ENCODE measurements at places on chromosomes 12 and 14.
A peak's percentile ranks its signal among the peaks of the same experiment; 100 is the strongest.

DNA sequence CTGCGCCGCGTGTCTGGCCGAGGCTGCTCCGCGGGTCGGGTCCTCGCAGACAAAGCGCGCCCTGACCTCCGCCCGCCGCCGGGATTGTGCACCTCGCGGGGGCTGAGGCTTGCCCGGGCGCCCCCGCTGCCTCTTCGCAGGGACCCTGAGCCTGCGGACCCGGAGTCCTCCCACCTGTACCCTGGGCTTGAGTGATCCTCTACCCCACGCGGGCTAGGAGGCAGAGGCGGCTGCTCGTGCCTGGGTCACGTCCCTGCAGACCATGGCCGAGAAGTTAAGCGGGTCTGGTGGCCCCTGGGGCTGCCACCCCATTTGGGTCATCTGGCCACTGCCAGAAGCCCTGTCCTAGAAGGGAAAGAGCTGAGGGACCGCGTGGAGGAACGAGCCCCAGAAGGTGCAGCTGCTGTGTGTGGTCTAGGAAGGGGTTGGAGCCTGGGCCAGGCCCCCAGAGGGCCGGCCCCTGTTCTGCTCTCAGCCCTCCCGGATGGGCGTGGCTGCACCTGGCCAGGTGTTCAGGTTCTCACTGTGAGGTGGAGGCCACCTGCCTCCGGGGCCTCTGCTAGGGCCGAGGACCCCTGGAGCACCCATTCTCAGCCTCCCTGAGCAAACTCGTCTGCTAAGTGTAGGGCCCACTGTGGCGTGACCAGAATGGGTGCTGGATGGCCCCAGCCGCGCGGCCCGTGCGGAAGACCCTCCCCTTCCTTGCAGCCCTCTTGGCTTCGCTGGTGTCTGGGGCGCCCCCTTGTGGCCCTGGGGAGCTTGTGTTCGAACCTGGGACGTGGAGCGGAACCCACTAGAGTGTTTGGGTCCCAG, 49.6 kb downstream of the LRCOL1 start:
- peak; percentile 76 for DNase-seq

- DNase-seq = no peak
Observed at GRCh38 chr14:66444271-66444927, 41.8 kb upstream of the CCDC196 start.

DNA sequence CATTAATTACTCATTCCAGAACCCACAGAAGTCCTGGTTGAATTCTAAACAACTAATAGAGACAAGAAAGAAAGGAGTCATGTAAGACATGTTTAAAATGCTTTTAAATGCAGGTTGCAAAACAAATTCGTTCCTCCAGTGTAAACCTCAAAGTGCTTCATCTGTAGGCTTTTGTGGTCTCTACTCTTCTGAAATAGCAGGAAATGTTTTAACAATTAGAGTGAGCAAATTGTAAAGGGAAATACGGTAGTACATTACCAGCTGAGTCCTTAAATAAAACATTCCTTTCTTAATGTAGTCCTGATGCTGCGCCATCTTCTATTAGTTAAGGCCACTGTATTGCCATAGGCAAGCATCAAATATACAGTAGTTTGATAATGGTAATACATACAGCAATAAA, 1934.2 kb upstream of the SEL1L start:
- no peak for DNase-seq

- no peak for DNase-seq
Observed at GRCh38 chr12:50926415-50926814, 25.9 kb upstream of the HIGD1C start.

DNA sequence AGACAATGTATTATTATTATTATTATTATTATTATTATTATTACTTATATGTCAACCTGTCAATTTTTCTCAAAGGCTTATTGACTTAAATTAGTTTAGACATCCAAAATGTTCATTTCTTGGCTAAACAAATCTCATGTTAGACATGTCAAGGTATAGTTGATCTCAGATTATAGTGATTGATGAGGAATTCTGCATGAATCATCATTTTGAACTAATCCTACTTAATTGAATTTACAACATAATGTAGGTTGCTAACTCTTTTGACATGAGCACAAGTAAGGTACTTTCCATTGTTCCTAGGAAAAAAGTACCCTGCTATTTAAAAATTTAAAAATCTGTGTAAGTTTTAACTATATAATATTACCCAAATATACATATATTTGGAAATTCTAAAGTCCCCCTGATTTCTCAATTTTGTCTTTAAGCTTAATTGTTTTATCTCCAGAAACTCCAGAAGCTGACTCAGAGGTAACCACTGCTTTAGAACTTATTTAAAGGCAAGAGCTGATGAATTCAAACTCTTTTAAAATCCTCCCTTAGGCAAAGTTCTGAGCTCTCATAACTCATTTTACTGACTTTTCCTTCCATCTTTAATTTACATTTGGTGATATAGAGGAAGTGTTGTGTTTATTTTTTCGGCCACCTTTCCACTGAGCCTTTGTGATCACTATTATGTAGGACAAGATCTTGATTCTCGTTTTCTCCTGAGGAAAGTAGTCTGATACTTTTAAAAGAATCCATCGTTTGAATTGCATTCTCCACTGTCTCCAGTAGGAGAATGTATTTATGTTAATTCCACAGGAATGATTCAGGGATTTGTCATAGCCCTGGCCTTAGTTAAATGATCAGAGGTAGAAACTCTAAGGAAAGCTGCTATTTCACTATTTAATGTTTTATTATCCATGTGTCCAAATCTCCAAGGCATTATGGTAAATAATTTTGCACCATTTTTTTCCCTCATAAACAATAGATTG, 1304.5 kb downstream of the AACS start:
- no peak for DNase-seq

DNA sequence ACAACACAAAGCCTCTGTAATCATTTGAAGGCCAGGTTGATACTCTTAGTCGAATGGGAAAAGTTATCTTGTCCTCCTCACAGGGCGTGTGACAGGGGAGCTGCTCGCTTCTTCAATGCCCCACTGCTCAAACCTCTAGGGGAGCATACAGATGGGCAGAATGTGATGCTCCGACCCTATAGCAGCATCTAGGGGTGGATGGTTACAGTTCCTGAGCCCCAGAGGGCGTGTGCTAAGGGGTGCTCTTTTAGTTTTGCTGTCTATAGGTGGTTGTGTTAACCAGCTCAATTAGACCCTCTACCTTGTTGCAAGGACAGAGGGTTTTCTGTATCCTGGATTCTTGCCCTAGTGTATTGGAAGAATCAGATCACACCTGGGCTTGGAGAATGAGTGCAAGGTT, 47.8 kb downstream of the HSD17B6 start:
- no peak for DNase-seq

DNA sequence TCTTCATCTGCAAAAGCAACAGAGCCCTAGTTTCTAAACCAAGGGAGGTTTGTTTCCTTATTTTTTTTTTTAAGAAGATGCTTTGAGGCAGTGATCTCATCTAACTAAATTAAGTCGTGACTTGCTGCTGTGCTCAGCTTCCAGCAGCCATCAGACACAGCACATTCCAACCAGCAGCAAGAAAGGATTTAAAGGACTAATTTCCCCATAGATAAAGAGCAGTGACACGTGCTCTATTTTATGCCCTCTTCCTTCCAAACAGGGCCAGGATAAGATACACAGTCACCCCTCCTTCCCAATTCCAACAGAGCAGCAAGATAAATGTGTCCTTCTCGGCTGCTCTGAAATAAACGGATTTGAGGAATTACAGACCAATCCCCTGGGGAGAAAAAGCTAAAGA, 81.7 kb downstream of the PRKAB1 start:
- no peak for DNase-seq

DNA sequence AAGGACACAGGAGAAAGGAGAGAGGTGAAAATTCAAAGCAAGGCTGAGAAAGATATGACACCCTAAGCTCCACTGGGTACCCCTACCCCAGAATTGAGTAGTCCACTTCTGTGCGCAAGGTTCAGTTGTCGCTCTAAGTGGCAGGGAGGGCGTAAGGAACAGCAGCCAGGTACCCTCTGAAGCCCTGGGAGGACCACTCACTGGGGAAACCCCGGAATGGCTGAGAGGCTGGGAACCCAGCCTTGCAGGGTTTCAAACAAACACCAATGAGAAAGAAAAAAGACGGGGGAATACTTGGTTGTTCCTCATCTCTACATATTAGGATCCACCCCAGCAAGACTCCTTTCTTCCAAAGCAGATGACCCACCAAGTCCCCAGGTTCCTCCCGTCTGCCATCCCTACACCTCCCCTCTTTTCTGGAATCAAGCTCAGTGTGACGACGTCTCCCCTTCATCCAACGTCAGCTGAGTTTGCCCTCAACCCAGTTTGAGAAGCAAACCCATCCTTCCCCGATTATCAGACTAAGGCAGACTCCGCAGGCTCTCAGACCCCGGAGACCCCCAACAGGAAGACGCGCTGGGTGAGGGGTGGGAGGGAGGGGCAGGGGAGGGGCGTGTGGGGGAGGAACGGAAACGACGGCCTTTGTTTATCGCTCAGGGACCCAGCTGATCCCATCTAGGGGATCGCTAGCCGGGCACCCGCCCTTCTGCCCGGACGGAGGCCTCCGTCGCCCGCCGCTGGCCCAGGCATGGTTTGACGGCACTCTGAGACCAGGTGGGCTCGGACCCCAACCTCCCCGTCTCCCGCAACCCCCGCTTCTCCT, 795 bp downstream of the LMBR1L start:
- no peak for DNase-seq

DNA sequence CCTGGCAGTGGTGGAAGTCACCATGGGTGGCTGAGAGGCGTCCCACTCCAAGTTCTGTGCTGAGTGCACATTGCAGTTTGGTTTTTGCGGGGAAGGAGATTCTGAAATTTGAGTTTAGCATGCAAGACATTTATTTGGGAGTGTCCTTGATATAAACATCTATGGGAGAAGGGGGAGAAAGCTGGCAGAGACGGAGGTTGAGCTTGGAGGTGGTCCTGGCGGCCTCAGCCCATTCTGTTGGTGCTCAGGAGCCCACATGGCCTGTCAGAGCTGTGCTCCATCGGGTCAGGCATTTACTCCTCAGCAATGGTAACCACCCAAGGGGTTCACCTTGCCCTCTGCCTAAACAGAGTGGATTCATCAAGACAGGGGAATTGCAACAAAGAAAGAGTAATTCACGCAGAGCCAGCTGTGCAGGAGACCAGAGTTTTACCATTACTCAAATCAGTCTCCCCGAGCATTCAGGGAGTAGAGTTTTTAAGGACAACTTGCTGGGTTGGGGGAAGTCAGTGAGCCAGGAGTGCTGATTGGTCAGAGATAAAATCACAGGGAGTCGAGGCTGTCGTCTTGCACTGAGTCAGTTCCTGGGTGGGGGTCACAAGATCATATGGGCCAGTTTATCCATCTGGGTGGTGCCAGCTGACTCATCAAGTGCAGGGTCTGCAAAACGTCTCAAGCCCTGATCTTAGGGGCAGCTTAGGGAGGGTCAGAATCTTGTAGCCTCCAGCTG, 323.3 kb upstream of the TMEM132C start:
- DNase-seq = no peak

- DNase-seq = no peak
Observed at GRCh38 chr14:101598159-101598558, 36.9 kb downstream of the DIO3 start.

DNA sequence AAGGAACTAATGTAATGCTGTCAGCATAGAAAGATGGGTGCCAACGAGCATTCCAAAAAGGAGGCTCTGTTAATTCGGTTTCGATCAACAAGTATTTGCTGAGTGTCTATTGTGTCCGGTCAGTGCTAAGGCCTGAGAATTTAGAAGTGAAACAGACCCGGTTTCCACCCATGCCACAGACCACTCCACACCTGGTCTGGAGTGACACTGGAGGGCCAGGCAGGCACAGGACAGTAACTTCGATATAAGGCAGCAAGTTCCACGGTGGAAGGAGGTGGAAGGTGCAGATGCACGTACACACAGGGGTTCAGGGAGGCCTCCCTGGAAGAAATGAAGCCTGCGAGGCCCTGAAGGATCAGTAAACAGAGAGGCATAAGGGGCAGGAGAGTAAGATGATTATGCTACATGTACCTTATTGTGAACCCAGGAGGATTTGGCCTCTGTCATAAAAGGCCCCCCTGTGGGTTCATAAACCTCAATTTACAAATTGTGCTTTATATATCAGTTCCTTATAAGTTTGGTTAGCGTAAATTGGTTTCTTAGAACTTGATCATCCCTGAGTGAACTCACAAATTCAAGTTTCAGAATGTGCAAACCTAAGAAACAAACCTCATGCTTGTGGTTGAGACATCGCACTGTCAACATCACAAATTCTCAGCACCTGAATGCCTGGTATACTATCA, 25.9 kb downstream of the SSH1 start:
- DNase-seq = no peak

GRCh38 chr14:68779761-68780323, 13.0 kb downstream of the ZFP36L1 start:
- DNase-seq = no peak

DNA sequence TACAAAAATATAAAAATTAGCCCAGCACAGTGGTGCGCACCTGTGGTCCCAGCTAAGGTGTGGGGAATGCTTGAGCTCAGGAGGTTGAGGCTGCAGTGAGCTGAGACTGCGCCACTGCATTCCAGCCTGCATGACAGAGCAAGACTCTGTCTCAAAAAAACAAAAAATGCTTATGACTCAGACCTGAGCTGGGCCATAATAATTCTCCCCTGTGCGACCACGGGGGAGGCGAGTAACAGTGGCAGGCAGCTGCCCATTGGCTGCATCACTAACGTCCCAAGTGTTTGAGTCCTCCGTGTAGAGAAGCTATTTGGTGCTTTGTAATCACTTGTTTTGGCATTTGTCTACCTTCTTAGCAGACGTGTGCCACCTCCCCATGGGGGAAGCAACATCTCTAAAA, 24.9 kb downstream of the PSMC1 start:
- no peak for DNase-seq

DNA sequence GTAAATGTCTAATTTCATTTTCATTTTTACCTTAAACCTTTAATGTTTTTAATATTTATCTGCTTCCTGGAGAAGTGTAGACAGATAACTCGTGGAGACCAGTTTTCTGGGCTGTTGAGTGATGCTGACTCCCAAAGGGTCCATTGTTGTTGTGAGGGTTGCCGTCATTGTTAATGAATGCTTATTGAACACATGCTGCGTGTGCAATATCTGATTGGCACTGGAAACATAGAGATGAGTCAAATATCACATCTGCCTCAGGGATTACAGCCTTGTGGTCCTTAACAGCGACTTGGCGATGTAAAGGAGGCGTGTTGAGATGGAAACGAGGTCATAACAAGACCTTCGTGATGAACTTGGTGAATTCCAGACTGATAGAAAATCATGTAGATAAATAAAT, 85.9 kb downstream of the FBXW8 start:
- no peak for DNase-seq

DNA sequence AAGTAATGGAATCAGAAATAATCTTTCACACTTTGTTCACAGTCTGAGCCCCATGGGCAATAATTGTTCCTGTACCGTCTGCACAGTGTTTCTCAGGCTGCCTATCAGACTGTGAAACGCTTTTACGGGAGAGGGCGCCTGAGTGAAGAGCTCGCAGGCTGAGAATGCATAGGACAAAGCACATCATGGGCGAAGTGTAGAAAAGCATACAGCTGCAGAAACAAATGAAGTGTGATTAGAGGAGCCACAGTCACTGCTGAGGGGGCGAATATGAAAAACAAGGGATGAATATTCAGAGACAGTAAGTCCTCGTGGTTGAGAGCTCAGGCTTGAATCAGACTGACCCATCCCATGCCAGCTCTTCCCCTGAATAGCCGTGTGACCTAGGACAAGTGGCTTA, 438.4 kb upstream of the DCN start:
- DNase-seq = no peak

GRCh38 chr14:103296007-103296406, 38.0 kb upstream of the EIF5 start:
- DNase-seq = no peak

- peak; percentile 54 for DNase-seq
Observed at GRCh38 chr12:130041983-130042812, 120.1 kb upstream of the FZD10 start.

- no peak for DNase-seq
Observed at GRCh38 chr12:80129895-80130530, 30.7 kb downstream of the OTOGL start.

- DNase-seq = no peak
Observed at GRCh38 chr12:130162745-130163460, 639 bp downstream of the FZD10 start.

Data from activated CD4-positive, CD25-positive, alpha-beta regulatory T cell treated with anti-CD3 and anti-CD28 coated beads, Interleukin-2, amount 50 U/mL, for 72 hours (primary cell).